ENCODE measurements at places on chromosomes 13 and 19.

DNA sequence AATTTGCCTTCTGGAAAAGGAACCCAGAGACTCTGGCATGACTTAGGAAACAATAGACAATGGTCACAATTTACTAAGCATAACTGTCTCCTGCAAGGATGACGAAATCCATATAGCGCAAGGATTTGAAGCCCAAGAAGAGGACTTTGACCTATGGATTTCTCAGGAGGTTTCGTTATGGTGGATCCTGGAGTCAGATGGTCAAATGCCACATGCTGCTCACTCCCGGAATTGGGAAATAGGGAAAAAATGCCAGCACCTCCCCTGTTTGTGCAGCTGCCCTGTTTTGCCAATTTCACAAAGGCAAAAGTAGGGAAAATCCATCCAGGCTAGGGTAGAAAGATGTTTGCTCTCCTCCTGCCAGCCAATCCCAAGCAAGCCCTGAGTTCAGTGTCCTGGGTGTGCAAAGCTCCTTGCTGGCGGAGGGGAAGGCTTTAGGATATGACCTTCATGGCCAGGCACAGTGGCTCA, 23.4 kb downstream of the RDH8 start:
- no peak for DNase-seq

DNA sequence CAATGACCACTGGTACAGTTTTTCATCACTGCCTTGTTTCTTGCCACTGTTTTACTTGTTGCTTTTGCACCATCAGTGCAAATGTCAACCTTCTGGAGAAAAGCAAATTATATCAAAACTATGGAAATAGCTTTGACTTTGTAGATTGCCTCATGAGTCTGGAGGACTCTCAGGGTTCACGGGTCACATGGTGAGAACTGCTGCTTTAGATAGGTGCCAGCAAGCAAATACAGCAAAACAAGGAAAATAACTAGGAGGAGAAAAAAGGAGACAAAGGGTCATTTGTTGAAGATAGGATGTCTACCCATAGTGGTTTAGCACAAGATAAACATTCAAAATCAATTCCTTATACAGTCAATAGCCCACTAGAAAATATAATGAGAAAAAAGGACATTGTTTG, 33.1 kb downstream of the POLR1D start:
- DNase-seq = no peak

DNA sequence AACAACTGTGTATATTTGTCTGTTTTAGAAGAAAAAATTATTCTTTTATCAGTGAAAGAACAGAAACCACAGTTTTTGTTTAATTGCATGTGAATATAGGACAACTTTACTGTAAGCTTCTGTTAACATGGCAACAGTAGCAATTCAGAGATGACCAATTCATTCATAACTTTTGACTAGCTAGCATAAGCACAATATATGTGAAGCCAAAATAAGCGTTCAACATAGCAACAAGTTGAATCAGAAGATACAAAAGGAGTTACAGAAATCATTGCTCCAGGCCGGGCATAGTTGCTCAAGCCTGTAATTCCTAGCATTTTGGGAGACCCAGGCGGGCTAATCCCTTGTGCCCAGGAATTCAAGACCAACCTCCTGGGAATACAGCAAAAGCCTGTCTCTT, 197.1 kb upstream of the GPC6 start:
- DNase-seq = no peak

- DNase-seq = peak; percentile 34
Observed at GRCh38 chr19:6464070-6464873, at the start of gene CRB3. Gene CRB3 (plus strand): TSS chr19:6464271. CDS start chr19:6464702, 431 bp downstream.

DNA sequence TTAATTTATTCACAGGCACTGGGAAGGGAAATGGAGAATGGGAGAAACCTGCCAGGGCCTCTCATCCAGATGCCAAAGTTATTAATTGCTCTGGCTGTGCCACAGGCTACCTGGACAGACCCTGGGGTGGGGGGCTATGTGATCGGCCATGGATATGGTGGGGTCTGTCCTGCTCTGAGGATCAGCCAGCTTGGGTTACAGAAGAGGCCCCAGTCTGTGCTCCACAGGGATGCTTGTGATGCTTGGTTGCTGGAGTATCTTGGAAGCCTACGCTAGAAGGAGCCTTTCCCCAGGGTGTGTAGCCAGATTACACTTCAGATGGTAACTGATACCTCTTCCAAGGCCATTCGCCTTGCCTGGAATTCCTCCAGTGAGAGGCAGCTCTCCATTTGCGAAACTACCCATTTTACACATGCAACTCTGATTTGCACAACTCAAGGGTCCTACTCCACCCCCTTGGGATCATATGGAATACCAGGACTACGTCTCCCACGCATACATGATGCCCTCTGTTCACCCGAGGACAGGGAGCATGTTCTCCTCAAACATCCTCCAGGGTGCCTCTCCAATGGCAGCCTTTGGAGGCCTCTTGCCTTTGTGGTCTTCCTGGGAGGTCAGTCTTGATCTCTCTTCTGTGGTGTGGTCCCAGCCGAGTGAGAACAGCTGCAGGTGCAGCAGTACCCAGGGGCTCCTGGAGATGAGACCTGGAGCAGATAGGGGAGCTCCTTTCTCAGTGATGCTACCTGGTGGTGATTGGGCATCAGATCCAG, 186.6 kb upstream of the TSHZ3 start:
- DNase-seq = no peak

Data from CD8-positive, alpha-beta memory T cell (primary cell).